ENCODE measurements at places on chromosomes 16 and 17. TPM values are rescaled to one million over a fixed set of nuclear protein-coding genes. Genes with fewer than 3 reads are reported as not detected.

Gene KRT13
- polyA plus RNA-seq = 20.0 TPM

Gene C1QL1
- 0.27 TPM for polyA plus RNA-seq

Gene SMG1
- polyA plus RNA-seq = 6.3 TPM

Gene NTN1
- polyA plus RNA-seq = 0.13 TPM

Gene GAST
- polyA plus RNA-seq = not detected

Gene GINS3
- 8.6 TPM for polyA plus RNA-seq

Gene KLHL10
- 0.24 TPM for polyA plus RNA-seq

Gene LRRC46
- 1.9 TPM for polyA plus RNA-seq

Gene TBC1D3K
- not detected for polyA plus RNA-seq

Gene CSF3
- polyA plus RNA-seq = 0.24 TPM

Gene ADAMTS18
- not detected for polyA plus RNA-seq

Gene FNDC8
- not detected for polyA plus RNA-seq

Gene DOC2B
- 5.3 TPM for polyA plus RNA-seq

Gene CCDC78
- 49.9 TPM for polyA plus RNA-seq

Gene CASKIN1
- polyA plus RNA-seq = 5.2 TPM
